Naive B cell (primary cell): ENCODE measurements at places on chromosomes 16 and 17.

DNA sequence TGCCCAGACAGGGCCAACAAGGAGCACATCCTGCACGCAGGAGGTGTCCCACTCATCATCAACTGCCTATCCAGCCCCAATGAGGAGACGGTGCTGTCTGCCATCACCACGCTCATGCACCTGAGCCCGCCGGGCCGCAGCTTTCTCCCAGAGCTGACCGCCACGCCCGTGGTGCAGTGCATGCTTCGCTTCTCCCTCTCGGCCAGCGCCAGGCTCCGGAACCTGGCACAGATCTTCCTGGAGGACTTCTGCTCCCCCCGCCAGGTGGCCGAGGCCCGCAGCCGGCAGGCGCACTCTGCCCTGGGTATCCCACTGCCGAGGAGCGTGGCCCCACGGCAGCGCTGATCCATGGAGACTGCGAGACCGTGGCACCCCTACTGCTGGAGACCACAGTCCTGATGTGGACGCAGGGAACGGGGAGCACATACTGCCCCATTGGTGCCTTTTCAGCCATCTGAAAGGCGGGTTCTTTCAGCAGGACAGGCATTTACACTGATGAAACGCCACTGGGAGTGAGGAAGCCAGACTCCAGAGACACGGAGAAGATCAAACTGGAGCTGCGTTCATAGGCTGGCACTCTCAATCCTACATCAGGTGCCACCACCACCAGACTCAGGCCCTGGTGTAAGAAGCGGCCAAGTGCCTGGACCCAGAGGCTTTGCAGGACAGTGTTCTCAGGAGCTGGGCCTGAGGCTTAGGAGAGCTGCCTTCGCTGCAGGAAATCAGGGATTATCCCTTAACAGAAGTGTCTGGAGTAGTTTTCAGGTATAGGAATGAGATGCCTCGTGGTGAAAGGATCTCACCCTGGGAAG is 2.6 kb downstream of the NT5C start:
- no peak for DNase-seq

DNA sequence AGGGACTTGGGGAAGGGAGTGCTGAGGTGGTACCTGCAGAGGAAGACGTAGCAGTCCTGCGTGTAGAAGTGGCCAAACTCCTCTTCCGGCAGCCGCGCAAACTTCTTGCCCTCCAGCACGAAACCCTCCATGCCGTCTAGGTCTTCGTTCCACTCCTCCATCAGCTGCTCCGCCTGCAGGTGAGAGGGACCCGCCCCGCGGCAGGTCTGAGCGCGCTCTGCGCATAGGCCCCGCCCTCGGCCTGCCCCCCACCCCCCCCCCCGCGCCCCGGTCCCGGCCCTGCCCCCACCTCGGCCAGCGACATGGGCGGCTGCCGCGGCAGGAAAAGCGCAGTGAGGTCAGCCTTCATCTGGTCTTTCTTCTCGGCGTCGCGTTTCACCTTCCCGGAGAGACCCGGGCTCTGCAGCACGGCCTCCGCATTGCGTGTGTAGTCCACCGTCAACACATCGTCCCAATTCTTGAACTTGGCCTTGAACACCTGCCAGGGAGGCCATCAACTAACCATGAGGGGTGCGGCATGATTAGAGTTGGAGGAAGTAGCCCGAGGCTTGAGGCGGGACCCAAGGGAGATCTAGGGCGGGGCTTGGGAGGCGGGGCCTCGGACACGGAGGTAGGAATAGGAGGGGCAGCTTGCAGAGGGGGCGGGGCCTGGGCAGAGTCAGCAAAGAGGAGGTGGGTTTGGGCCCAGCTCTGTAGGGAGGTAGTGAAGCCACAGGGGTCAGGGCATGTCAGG is 11.5 kb downstream of the FLII start:
- peak; percentile 17 for DNase-seq

DNA sequence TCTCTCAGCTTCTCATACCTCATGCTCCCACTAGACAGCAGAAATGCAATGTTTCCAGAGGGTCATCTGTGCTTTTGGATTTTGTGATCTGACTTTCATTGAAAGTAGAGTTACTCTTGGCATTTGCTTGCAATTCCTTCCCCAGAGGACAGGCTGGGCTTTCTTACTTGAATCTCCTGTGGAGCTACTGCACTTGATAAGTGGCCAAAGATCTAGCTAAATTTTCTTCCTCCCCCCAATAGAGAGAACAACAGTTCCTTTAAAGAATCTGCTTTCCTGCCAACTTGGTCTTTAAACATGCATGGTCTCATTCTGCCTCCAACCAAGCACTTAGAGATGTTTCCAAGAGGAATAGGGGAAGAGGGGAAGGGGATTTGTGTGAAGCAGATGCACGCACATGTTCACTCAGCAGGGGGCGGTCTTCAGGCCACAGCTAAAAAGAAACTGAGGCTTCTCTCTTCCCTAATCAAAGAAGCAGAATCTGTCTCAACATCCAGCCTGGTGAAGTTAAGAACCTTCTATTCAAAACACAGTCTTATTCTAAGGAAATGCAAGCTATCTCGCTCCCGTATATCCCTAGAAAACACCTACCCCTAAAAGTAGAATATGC is 229.6 kb downstream of the ZFHX3 start:
- DNase-seq: no peak

GRCh38 chr17:35866341-35866950 is 2.2 kb downstream of the HEATR9 start:
- no peak for DNase-seq

GRCh38 chr17:66494023-66494803 is 191.8 kb downstream of the PRKCA start:
- no peak for DNase-seq
